Stimulated activated CD8-positive, alpha-beta memory T cell treated with anti-CD3 and anti-CD28 coated beads, Interleukin-7, amount 100 ng/mL, for 48 hours (primary cell): ENCODE measurements at places on chromosomes 1 and 21.

DNA sequence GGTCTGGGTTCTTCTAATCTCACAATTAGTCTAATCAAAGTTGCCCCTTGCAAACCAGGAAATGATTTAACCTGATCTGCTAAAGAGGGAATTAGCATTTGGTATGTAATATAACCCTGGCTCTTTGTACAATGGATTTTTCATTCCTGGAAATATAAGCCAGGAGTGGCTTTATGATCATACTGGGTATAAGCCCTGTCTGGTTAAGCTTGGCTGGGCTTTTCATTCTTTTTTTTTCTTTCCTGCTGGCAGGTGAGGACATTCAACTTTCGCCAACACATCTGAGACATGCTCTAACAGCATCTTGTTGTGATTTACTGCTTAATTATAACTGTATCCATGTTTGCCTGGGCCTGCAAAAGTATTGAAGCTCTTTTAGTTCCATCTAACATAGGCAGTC, 20.4 kb upstream of the SDE2 start:
- DNase-seq = no peak

DNA sequence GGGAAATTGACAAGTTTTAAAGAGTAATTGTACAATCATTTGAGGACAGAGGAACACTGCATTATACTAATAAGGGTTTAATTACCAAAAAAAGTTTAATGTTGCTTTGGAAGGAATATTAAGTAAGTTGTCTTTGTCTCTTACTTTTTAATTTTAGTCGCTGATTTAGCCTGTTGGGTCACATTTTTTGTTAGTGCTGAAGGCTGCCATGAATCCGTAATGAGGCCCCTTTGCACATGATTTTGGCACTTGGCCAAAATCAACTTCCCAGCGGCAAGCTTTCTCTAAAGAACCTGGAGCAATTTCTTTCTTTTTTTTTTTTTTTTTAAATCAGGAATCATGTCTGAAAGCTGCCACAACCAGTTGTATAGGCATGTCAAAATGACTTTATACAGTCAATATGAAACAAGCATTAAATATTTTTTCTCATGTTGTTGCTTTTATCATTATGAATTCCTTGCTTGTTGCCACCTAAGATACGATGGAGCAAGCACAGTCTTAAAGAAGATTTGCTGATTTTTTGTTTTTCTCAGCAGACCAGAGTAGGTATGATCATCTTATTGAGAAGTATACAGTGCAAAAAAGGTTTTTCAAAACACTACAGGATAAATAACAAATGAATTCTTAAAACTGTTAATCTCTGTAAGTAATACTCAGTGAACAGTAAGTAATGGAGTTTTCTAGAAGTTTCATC, 690.4 kb downstream of the USP25 start:
- no peak for DNase-seq

- no peak for DNase-seq
Observed at GRCh38 chr21:26061437-26061836, 109.1 kb downstream of the APP start.

GRCh38 chr1:152673016-152673415, 2.1 kb upstream of the LCE2C start:
- no peak for DNase-seq

- DNase-seq = no peak
Observed at GRCh38 chr1:60141276-60141675, 67.7 kb upstream of the C1orf87 start.

GRCh38 chr1:200883118-200883517, 10.3 kb downstream of the GPR25 start:
- no peak for DNase-seq

DNA sequence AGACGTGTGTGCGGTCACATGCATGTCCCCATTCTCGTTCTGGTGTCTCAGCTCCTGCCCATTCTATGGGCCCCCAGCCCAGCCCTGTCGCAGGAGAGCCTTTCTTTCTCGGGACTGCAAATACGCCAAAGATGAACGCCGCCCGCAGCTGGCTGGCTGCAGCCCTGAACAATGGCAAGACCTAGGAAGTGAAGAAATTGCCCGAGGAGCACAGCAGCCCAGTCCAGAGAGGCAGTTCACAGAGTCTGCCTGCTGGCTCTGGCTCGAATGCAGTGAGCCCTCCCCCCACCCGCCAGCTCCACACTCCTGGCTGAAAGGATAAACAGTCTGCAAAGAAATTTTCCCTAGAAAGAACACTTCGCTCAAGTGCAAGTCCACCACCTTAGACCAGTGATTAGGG, 23.3 kb downstream of the PAX7 start:
- DNase-seq = no peak

- no peak for DNase-seq
Observed at GRCh38 chr1:17564458-17565393, 25.2 kb downstream of the ARHGEF10L start.

DNA sequence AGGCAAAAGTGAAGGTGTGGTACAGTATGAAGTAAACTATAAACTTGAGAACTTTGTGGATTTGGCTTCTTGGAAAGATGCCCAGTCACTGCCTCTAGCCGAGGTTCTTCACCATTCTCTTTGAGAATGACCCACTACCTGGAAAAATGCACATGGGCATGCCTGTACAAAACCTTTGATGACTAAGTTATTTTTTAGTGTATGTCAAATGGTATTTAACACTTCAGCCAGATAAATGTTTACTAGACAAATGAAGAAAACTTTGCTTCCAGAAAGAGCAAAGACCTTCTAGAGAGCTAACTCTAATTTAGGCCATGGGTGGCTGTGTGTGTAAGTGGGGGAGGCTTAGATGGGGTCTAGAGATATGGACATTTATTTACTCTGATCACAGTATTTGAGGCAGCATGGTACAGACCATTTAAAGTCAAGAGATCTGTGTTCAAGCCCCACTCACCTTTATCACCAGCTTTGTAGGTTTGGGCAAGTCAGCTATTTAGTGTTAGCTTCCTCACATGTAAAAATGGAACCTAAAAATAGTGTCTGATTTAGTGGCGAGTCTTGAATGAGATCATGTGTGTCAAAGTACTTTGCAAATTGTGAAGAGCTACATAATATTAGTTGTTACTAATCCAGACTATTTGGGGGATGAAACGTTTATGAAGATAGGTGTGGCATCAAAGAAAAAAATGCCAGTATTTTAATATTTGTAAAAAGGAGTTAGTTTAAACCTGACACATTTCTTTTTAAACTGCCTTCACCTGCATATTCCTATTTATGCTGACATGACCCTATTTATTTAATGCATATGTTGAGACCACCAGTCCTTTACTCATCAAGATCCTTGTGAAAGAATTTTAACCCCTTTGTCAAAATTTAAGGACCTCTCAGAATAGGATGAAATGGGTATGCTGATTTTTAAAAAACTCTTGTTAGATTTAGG, 20.2 kb downstream of the NFYC start:
- DNase-seq = no peak

GRCh38 chr1:228860911-228861831, 125.9 kb downstream of the RHOU start:
- no peak for DNase-seq

GRCh38 chr1:246383239-246383589, 123.9 kb downstream of the SMYD3 start:
- DNase-seq = no peak

DNA sequence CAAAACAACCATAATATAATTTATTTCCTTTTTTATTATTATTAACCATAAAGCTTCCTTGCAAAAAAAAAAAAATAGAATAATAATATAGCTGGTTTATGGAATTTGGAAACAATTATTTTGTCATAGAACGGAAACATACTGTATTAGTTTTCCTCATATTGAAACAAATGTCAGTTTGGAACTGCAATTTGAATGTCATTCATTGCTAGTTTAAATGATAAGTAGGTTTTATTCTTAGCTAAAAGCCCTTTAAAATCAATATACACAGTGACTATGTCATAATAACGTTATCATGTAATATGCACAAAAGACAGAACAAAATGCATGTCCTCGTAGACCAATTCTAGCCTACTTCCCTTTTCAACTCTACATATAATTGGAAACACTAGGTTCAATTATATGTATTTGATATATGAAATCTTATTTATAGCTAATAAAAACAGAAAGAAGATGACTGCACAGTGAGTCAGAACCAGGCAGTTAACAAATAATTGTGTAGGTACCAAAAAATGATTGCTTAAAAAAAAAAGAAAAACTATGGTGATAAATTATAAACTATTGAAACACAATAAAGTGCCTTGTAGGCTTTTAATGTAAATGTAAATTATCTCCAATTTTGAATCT, 85.2 kb upstream of the EXO1 start:
- DNase-seq = no peak

- DNase-seq = no peak
Observed at GRCh38 chr1:91153341-91153740, 131.5 kb upstream of the ZNF644 start.

- DNase-seq = no peak
Observed at GRCh38 chr1:166353213-166353612, 186.4 kb upstream of the FAM78B start.

DNA sequence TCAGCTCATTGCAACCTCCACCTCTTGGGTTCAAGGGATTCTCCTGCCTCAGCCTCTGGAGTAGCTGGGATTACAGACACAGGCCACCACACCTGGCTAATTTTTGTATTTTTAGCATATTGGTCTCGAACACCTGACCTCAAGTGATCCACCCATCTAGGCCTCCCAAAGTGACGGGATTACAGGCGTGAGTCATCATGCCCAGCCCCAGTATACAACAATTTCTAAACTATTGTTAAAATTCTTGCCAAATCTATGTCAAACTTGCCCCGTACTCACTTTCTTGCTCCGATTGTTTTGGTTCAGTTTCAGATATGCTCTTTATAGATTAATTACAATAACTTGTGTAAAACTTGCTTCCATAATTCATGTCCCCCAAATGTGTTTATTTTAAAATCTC, 4.1 kb downstream of the RGS18 start:
- no peak for DNase-seq

- DNase-seq = no peak
Observed at GRCh38 chr21:16028142-16028541, 298.4 kb downstream of the USP25 start.

- no peak for DNase-seq
Observed at GRCh38 chr1:89257041-89257440, 15.6 kb downstream of the GBP5 start.

GRCh38 chr1:54275349-54275748, 75.4 kb downstream of the MRPL37 start:
- no peak for DNase-seq

- no peak for DNase-seq
Observed at GRCh38 chr1:98001764-98002163, 80.9 kb upstream of the DPYD start.

- DNase-seq = no peak
Observed at GRCh38 chr1:64539289-64539688, 69.4 kb downstream of the CACHD1 start.

DNA sequence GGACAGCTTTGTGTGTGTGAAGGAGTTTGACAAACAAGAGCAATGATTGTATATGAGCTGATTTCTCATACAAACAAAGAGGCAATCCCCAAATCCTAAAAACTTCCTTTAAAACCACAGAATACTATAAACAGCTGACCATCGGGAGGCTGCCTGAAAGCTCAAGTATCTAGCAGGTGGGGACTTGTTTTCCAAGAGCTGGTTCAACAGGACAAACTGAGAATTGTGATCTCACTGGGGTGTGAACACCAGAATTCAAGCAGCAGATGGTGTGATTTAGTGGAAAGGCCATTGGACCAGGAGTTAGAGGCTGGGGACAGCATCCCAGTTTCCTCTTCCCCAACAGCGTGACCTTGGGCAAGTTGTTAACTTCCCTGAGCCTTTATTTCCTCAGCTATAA, 13.9 kb downstream of the LMX1A start:
- DNase-seq = no peak

DNA sequence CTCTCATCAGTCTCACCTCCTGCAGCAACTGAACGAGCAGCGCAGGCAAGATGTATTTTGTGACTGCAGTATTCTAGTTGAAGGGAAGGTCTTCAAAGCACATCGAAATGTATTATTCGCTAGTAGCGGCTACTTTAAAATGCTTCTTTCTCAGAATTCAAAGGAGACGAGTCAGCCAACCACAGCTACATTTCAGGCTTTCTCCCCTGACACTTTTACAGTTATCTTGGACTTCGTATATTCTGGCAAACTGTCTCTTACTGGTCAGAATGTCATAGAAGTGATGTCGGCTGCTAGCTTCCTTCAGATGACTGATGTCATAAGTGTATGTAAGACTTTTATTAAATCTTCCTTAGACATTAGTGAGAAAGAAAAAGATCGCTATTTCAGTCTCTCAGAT, 53.7 kb downstream of the ZBTB8A start:
- DNase-seq = no peak

- DNase-seq = no peak
Observed at GRCh38 chr1:10539411-10540043, 64.8 kb downstream of the PEX14 start.

GRCh38 chr21:43906585-43907370, 41.8 kb downstream of the AGPAT3 start:
- no peak for DNase-seq

- no peak for DNase-seq
Observed at GRCh38 chr1:59214248-59215208, 82.4 kb upstream of the FGGY start.

DNA sequence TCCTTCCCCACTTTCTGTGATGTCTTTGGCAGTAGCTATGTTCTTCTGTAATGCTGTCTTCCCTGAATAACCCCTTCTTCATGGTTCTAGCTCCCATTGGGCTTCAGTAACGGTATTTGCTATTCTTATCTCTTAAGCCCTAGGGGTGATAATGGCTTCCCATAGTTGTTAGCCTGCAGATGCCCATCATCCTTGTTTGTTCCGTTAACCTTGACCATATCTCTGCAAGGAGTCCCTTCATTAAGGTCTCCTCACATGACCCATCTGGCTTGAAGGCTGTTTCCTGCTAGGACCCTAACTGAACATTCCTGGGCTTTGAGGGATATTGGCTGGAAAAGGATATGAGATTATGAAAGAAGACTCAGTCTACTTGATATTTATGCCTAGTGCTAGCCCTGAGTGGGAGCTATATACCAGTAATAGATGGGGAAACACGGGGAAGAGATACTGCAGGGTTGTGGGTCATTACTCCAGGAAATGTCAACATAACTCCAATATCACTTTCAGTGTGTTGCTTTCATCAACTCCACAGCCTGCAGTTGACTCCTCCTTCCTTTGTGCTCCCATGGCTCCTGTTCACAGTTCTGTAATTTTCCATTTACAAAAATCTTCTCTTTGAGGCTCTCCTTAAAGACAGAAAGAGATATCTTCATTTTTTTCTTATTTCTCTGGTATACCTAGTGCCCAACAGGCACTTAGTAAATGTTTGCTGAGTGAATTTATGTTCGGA, 2.5 kb downstream of the MR1 start:
- no peak for DNase-seq

DNA sequence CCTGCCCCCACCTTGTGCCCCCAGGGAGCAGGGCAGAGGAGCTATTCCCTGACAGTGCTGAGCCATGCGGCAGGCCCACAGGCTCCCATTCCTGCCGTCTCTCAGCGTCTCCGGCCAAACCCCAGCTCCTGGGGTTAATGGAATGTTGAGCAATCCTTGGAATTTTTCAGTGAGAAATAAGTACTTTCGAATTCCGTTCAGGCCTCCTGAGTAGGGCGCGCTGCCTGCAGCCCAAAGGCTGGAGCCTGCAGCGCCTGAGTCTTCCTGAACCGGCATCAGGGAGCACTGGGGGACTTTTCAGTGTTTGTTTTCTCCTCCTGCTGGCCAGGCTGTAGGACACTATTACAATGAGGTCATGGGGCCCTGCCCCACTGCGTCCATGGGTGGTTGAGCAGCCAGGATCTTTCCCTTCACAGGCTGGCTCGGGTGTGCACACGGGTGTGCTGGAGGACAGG, 33.3 kb upstream of the CSF1 start:
- no peak for DNase-seq
